Fibroblast of skin of left quadriceps (primary cell): ENCODE measurements at places on chromosomes 16 and 17.

GRCh38 chr16:10297341-10298006 is 88.4 kb upstream of the ATF7IP2 start:
- no peak for DNase-seq

- DNase-seq = no peak
These were observed at the start of gene ST6GALNAC2 for GRCh38 chr17:76585649-76586593. Gene ST6GALNAC2 (minus strand): TSS chr17:76585860. CDS start chr17:76585808, 52 bp downstream.

DNA sequence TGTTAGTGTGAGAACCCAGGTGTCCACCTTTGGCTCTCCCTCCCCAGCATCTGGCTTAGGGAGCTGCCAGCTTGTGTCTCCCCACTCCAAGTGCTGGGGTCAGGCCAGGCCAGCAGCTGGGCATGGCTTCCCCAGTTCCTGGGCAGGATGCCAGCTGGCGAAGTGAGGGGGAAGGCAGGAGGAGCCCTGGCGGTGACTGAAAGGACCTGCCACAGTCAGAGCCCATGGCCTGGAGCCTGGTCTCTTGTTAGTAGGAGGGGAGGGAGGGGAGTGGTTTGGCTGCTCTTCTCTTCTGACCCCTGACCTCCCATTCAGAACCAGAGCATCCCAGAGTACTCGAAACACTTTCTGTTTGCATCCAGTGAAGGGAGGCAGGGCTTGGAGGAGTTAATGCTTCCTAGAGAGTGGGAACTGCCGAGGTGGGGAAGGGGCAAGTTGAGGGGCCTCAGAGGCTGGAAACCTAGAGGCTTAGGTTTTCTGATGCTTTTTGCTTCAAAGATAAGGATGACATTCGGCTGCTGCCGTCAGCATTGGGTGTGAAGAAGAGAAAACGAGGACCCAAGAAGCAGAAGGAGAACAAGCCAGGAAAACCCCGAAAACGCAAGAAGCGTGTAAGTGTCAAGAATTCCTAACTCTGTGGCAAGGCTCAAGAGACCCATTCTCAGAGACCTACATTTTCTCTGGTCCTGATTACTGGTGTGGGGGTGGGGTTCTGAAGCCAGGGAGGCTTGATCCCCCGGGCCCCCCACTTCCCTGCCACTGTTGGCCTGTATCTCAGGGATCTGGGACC is 772 bp downstream of the CHD3 start:
- DNase-seq = peak; percentile 48

- no peak for DNase-seq
These were observed 13.7 kb downstream of the LIMD2 start for GRCh38 chr17:63686138-63686685.

DNA sequence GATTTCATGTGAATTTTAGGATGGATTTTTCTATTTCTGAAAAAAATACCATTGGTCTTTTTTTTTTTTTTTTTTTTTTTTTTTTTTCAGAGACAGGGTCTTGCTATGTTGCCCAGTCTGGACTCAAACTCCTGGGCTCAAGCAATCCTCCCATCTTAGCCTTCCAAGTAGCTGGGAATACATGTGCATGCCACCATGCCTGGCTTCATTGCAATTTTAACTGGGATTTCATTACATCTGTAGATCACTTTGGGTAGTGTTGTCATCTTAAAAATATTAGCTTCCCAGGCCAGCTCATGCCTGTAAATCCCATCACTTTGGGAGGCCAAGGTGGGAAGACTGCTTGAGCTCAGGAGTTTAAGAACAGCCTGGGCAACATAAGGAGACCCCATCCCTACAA is 54.8 kb downstream of the TOM1L2 start:
- DNase-seq = no peak

DNA sequence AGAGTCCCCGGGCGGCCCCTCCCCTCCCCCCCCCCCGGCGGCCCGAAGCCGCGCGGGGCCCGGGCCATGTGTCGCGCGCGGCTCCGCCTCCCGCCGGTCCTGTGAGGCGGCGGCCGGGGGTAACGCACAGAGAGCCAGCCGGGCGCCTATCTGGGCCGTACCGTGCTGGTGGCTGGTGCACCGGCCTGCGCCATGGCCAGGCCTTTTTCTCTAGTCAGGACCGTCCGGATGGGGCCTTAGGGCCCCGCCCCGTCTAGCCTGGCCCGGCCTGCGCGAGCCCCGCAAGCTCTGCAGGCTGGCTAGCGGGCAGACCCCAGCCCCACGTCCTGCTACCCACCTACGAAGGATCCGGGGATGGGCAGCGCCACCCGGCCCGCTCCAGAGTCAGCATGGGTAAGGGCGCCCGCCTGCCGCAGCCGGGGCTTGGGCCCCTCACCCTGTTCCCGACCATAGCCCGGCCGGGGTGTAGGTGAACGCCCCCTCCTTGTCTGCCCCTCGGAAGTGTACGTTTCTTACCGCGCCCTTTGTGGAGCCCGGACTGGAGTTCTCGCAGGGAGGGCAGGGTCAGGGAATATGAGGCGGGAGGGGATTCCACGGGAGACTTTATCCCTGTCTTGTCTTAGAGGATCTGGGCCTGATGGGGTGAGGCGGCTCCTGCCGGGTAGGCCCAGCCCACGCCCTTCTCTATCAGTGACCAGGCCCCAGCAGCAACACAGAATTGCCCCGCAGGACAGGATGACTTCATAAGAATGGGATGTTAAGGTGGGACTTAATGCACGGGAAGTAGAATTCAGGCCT is at the start of gene CENPT:
TSS of gene CENPT (minus strand) at position 630 of the 798 bp plus-strand sequence. CDS start 13,834 bp downstream, outside the sequence.
- no peak for DNase-seq

GRCh38 chr16:87619360-87620200 is 17.3 kb downstream of the JPH3 start:
- DNase-seq = no peak

- no peak for DNase-seq
These were observed 11.4 kb upstream of the PLK1 start for GRCh38 chr16:23667355-23667659.

DNA sequence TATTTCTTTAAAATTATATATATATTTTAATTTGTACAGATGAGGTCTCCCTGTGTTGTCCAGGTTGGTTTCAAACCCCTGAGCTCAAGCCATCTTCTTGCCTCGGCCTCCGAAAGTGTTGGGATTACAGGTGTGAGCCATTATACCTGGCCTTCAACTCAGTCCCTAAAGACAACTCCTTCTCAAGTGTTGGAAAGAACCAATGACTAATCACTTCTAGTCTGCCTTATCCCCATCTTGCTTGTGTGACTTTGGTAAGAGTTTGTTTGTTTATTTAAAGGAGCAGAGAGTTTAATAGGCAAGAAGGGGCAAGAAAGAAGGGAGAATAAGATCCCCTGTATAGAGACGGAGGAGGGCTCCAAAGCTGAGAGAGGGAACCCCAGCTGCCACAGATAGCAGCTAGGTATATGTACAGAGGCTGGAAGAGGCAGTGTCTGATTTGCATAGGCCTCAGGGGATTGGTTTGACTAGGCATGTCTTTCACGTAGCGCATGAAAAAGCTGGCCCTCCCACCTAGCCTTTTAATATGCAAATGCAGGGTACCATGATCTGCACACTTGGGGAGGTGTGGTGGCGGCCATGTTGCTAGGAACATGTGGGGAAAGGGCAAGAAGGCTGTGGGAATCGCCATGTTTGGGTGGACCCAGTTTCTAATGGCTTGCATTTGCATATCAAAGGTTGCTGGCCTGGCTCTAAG is 21.5 kb downstream of the ABCC1 start:
- no peak for DNase-seq

DNA sequence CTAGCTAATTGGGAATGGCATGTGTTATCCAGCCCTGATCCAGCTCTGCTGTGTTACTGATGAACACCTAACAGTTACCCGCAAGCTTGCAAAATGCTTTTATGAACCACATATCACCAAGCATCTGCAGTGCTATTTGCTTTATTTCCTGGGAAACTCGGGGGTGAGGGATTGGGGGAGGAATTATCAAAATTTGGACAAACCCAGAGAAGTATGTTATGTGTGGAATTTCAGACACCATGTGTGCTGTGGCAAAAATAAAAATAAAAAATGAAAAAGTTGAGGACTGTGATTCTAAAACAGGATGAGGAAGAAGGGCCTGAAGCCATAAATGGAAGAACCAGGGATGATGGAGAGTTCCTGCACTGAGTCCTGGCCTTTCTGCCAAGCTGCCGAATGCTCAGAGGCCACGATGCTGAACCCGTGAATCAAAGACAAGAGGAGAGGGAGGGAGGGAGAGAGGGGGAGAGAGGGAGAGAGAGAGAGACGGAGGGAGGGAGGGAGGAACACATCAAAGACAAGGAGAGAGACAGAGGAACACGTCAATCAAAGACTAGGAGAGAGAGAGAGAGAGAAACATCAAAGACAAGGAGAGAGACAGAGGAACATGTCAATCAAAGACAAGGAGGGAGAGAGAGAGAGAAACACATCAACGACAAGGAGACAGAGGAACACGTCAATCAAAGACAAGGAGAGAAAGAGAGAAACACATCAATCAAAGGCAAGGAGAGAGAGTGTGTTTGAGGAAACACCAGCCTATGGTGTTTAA is 89.8 kb downstream of the MRM3 start:
- DNase-seq = peak; percentile 42

DNA sequence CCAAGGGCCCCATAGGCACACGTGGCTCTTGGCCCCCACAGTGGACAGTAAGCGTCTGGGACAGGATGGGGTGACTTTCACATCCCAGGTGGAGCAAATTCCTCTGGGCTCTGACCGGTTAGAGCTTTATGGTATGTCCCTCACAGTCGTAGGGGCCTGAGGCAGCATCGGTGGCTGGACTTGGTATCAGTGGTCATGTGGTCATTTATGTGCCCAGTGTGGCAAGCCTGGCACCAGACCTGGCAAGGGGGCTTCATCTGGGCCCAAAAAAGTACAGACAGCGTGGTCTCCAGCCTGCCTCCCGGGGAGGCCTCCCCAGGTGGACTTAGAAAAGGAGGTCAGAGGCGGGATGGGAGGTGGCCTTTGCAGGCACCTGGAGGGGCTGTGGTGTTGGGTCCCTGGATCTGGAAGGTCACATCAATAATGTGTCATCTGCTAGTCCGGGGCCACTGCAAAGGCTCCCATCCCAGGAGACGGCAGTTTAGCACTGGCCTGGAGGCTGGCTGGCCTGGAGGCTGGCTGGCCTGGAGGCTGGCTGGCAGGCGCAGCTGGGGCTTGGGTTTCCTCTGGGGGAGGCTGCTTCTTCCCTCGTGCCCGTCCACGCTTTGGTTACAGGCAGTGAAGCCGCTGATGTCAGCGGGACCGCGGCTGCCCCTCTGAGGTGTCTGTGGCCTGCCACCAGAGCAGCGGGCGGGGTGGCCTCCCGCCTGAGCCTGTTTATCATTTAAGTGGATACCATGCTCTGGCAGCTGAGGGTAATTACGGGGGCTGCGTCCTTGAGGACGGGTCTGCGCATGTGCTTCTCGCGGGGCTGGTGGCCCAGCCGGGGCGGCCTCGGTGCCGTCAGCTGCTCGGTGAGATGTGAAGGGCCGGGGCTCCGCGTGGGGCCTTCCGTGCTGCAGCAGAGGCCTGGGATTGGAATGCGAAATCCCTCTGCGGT is 20.7 kb upstream of the CBX4 start:
- no peak for DNase-seq

- DNase-seq = no peak
These were observed 244.9 kb downstream of the CA10 start for GRCh38 chr17:51913491-51914205.

GRCh38 chr17:55348749-55349354 is 72.8 kb downstream of the MMD start:
- DNase-seq = peak; percentile 21

DNA sequence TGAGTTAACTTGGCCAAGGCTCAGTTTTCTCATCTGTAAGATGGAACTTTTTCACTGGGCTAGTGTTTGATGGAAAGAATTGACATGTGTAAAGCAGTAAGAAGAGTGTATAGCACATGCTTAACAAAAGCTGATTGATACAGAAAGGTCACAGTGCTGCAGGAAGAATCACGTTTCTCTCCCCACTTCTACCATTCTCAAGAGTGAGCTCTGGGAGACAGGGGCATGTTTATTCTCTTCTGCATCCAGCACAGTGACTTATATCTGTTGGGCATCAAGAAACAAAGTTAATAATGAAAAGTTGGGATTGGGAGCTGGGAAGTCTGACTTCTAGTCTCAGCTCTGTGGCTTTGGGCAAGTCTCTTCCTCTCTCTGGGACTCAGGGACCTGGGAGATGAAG is 55.3 kb downstream of the IRX3 start:
- no peak for DNase-seq

DNA sequence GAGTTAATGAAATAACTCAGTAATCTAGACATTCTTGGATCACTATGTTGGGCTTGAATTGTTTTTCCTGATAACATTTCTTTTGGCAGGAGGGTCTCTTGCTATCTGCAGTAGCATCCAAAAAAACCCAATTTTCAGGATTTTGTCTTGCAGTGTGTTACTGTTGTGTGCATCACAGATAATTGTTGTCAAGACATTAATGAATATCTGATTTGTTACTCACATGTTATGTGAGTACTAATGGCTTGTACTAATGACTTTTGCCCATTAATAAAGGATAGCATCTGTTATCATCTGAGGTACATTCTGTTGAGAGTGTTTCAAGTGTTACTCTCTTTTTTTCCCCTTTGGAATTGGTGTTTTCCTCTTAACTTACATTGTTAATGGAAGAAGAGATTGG is 10.0 kb downstream of the PRKAR1A start:
- no peak for DNase-seq

- no peak for DNase-seq
These were observed 45.2 kb downstream of the AXIN2 start for GRCh38 chr17:65515959-65516948.

DNA sequence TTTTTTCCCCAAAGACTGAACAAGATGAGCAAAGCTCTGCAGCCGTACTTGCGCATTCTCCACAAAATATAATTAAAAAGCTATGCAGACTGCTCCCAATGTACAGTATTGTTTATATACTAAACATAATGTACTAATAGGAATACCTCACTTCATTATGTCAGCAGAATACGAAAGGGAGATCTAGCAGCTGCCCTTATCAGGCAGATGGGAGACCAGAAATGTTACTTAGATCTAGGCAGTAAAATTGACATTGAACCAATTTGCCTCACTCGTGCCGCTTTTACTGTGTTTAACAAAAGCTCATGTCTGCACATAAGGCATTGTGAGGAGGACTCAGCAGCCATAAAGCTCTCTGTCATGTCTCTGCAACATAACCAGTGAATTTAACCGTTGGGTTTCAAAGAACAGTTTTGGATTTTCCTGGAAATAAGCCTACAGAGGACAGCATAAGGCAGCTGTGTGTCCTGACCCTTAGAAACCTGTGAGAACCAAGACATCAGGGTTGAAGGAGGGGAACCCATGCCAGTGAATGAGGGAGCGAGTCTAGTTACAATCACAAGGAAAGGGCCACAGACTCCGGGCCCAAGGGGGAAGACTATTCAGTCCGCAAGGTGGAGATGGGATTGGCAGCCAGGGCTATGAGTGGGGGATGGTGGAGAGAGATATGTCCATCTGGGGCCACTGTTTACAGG is 71.4 kb downstream of the GNAO1 start:
- no peak for DNase-seq

- no peak for DNase-seq
These were observed 9.9 kb downstream of the C17orf100 start for GRCh38 chr17:6661464-6661848.

GRCh38 chr17:74569020-74570003 is 2.0 kb upstream of the CD300H start:
- DNase-seq = peak; percentile 80
